ENCODE measurements at places on chromosomes 5 and 9.

DNA sequence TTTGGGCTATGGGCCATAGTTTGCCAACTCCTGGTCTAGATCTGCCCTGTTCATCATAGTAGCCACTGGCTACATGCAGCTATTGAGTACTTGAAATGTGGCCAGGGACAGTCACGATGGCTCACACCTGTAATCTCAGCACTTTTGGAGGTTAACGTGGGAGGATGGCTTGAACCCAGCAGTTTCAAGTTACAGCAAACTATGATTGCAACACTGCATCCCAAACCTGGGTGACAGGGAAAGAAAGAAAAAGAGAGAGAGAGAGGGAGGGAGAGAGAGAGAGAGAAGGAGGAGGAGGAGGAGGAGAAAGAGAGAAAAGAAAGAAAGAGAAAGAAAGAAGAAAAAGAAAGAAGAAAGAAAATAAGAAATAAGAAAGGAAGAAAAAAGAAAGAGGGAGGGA, 5.1 kb upstream of the GMCL2 start:
- no peaks in the 10 kb centered on the region for H3K4me1 ChIP-seq
- H3K4me3 ChIP-seq, result no peak overlapping the region
- H3K27ac ChIP-seq, result no peak overlapping the region

DNA sequence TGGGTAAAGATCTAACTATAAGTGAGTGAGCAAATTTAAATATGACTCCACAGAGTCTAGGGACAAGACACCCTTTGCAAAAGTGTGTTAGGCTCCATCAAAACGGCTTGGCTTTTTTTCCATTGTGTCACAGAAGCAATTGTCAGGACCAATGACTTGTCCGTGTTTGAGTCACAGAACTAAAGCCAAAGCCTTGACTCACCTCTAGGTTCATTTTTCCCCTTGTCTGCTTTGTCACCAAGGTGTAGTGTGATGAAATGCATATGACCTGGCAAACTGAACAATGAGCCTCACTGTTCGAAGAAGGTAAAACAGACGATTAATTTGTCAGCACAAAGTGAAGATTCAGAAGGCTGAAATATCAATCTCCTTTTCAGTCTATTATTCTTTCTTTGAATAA, 331.0 kb downstream of the GLIS3 start:
- no peaks in the 10 kb centered on the region for H3K36me3 ChIP-seq
- H3K27ac ChIP-seq, result no peak overlapping the region
- no peak for DNase-seq
- no peak overlapping the region for H3K4me3 ChIP-seq
- H3K4me1 ChIP-seq, result no peaks in the 10 kb centered on the region

DNA sequence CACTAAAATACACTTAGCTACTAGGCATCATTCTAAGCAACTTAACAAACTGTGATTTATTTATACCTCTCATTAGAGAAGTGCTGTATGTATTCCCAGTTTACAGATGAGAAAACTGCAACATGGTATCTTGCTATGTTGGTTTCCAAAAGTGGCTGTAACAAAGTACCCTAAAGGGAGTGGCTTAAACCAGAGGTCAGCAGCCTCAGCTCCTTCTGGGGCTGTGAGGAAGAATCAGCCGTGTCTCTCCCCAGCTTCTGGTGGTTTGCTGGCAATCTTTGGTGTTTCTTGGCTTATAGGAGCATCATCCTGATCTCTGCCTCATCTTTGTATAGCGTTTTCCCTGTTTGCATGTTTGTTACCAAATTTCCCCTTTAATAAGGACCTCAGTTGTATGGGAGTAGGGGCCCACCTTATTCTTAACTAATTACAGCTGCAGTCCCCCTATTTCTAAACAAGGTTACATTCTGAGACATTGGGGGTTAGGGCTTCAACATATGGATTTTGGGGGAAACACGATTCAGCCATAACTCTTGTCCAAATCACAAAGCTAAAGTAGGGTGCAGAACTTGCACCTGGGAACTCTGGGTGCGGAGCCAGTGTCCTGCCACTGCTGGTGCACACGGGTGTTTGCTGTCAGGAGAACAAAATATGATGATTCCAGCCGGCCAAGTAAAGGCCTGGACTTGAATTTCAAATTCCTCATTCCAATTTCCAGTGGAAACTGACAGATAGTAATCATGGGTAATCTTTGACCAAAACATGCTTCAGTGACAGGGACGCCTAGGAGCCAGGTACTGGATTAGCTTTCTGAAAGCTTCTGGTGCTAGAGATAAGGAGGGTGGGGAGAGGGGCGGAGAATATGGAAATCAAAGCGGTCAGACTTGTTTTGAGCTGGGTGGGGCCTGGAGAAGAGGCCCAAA, 43.3 kb downstream of the RAI14 start:
- no peaks in the 10 kb centered on the region for H3K27me3 ChIP-seq
- no peaks in the 10 kb centered on the region for H3K36me3 ChIP-seq
- H3K27ac ChIP-seq, result no peak overlapping the region
- H3K4me1 ChIP-seq, result peaks cover 29% of the 10 kb centered on the region

DNA sequence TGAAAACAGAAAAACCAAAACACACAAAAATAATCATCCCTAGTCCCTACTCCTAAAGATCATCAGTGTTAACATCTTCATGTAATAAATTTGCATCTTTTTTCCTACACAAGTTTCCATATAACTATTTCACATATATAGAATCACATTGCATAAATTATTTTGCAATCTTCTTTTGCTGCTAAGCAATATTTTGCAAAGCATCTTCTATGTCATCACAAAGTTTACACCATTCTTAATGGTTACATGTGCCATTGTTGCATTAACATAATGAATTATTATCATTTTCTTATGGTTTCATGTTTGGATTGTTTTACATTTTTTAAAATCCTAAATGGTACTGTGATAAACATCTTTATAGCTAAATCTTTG, 17.8 kb downstream of the SH3TC2 start:
- no peaks in the 10 kb centered on the region for H3K27me3 ChIP-seq
- no peak overlapping the region for H3K4me3 ChIP-seq
- H3K27ac ChIP-seq, result no peak overlapping the region
- DNase-seq, result no peak

GRCh38 chr9:85040821-85041465, 371.4 kb downstream of the NTRK2 start:
- no peaks in the 10 kb centered on the region for H3K4me1 ChIP-seq
- H3K4me3 ChIP-seq, result no peak overlapping the region
- H3K27ac ChIP-seq, result no peak overlapping the region
- no peaks in the 10 kb centered on the region for H3K27me3 ChIP-seq

GRCh38 chr5:151101151-151101550, 20.3 kb upstream of the TNIP1 start:
- peaks cover 10% of the 10 kb centered on the region for H3K36me3 ChIP-seq
- H3K27me3 ChIP-seq, result no peaks in the 10 kb centered on the region
- H3K4me1 ChIP-seq, result peaks cover 19% of the 10 kb centered on the region

DNA sequence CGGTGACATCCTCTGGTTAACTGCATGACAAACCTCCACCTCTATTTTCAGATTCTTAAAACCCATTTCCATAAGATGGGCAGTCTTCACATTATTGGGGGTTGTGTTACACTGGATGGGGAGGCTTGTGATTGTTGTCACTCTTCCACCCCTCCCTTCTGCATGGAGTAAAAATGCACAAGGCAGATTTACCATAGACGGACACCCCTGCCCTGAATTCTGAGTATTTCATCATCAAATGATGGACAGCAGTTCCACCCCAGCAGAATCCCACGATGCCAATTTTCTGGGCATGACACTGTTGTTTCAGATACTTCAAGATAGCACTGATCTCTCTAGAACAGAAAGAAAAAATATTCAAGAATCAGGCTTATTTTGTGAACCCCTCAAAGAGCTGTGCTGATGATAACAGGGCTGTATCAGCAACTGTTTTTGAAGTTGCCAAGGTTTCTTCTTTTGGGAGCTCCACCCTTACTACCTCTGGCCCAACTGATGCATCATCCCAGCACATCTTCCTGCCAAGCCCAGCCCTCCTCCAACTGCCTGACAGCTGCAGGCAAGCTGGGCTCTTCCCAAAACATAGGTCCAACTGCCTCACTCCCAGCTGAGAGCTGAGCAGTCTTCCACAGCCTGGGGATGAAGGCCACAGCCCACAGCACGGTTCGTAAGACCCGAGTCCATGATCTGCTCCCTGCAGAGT, 21.4 kb downstream of the CMBL start:
- H3K27me3 ChIP-seq, result no peaks in the 10 kb centered on the region
- peaks cover 31% of the 10 kb centered on the region for H3K36me3 ChIP-seq
- H3K4me3 ChIP-seq, result no peak overlapping the region
- H3K4me1 ChIP-seq, result no peaks in the 10 kb centered on the region

DNA sequence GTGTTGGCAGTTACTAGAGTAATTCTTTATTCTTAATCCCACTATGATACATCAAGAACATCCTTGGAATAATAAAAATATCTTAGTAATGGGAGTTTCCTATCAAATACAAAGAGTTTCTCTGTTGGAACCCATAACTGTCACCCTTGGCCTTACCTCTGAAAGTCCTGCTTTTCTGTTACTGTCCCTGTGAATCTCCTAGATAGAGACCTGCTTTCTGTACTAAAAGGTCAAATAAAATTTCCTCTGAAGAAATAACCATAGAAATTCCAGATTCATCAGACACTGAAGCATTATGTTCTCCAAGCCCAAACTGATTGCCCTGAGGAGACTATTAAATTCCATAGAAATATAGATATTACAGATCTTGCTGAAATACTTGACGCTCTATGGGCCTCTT, 63.0 kb downstream of the KCNV2 start:
- no peaks in the 10 kb centered on the region for H3K27me3 ChIP-seq
- H3K4me1 ChIP-seq, result no peaks in the 10 kb centered on the region
- H3K4me3 ChIP-seq, result no peak overlapping the region
- peaks cover 18% of the 10 kb centered on the region for H3K36me3 ChIP-seq
